ENCODE measurements at places on chromosomes 16 and 17.

DNA sequence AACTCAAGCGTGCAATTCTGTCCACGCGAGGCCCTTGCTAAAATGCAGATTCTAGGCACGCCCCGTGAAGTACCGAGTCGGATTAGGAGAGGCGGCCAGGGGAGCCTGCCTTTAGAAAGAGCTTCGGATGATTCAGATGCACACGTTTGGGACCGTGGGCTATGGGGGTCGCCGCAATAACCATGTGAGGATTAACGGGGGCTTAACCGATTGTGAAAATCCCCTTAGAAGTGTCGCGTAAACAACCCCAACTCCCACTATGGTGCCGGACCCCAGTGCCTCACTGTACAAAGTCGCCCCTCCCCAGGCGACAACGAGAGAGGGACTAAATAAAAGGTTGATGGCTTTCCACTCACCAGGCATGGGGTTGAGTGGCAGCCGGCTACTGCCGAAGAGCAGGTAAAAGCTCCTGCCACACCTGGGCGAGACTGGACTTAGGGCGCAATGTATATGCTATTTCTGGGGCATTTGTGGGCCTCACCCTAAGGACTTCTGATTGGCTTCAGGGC lies 635 bp upstream of the SP2 start:
- DNase-seq, result no peak

- DNase-seq, result no peak
These were observed 91.1 kb downstream of the SMG6 start for GRCh38 chr17:2212400-2212981.

DNA sequence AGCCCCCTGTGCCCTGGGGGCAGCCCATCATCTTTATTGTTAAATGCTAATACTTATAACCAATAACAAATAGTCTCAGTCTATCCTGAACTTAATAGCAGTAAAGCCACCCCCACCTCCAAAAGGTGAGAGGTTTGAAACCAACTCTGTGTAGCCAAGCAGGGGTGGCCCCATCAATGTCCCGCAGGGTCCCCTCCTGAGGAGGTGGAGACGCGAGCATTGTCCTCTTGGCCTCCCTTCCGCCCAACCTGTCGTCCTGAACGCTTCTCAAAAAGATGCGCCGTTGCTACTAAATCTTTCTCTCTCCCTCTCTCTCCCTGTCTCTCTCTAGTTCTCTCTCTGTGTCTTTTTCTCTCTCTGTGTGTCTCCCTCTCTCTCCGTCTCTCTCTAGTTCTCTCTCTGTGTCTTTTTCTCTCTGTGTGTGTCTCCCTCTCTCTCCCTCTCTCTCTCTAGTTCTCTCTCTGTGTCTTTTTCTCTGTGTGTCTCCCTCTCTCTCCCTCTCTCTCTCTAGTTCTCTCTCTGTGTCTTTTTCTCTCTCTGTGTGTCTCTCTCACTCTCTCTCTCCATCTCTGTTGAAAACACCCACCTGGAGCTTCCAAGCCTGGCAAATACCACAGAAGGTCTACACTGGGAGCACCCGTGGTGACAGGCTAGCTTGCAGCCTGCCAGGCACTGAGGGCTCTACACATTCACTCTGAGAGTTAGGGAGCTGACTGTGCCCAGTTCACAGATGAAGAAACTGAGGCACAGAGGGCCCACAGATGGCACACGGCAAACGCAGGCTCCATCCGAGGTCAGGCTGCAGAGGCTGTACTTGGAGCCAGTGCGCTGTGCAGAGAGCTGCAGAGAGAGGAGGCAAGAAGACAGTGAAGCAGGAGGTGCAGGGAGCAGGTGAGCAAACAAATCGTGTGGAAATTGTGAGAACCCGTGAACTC lies 185.9 kb downstream of the C16orf95 start:
- no peak for DNase-seq

GRCh38 chr17:27793906-27794569 lies 6.3 kb downstream of the NOS2 start:
- DNase-seq, result no peak

GRCh38 chr17:82960419-82961271 lies 118.8 kb upstream of the METRNL start:
- no peak for DNase-seq

DNA sequence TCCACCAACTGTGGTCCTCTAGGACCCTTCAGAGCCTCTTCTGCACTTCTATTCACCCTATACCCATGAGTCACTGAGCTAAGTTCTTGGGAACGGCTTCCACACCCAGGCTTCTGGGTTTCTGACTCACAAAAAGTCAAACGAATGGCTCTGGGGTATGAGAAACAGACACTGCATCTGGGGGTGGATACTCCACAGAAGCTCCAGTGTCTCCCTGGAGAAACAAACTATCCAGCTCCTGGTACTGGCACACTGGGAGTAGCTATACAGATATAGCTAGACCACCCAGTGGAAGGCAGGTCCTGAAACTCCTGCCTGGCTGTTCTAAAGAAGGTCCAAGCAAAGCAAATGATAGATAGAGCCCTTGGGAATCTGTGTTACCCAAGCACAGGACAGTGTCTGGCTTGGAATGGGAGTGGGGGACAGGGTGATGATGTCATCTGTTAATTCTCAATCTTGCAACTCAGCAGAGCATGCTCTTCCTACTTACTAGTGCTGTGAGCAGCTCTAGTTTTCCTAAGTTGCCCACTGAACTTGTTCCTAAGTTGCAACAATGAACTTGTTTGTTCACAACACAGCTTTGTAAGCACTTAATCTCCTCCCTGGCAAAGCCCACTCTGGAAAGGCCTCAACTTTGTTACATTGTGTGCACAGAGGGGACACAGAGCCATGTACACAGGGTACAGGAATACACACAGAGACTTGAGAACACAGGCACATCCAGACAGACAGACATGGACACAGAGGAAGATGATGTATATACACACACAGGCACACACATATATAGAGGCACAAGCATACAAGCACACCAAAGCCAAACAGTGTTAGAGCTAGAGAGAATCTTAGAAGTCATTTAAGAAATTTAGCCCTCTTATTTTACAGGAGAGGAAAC lies 6.7 kb downstream of the MMP28 start:
- DNase-seq, result no peak

- DNase-seq, result no peak
These were observed 15.8 kb downstream of the COPRS start for GRCh38 chr17:31843070-31843745.

GRCh38 chr16:50059669-50060068 lies 6.1 kb upstream of the HEATR3 start:
- no peak for DNase-seq

GRCh38 chr17:65530523-65531255 lies 30.8 kb downstream of the AXIN2 start:
- no peak for DNase-seq

- DNase-seq, result no peak
These were observed 77.6 kb upstream of the KSR1 start for GRCh38 chr17:27378482-27379175.

- DNase-seq, result no peak
These were observed 185.4 kb downstream of the SEC14L1 start for GRCh38 chr17:77326076-77326591.

DNA sequence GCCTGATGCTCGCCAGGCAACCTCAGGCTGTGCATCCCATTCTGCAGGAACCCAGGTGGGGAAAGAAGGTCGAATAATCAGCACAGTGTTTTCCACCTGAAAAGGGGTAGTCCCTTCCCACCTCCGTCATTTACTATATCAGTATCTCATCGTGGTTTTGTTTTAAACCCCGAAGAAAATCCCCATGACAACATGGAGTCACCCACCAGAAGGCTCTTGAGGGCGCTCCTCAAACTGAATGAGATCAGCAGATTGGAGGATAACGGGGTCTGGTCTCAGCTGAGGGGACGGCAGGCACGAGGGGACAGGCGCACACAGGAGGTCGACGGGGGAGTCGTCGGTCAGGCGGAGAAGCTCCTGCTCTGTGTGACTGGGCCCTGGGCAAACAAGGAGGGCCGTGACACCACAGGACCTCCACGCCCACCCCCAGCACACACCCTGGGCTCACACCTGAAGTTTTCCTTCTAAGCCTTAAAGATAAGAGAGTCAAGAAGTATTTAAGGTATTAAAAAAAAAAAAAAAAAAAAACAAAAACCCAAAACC lies 44.2 kb downstream of the MARF1 start:
- no peak for DNase-seq

DNA sequence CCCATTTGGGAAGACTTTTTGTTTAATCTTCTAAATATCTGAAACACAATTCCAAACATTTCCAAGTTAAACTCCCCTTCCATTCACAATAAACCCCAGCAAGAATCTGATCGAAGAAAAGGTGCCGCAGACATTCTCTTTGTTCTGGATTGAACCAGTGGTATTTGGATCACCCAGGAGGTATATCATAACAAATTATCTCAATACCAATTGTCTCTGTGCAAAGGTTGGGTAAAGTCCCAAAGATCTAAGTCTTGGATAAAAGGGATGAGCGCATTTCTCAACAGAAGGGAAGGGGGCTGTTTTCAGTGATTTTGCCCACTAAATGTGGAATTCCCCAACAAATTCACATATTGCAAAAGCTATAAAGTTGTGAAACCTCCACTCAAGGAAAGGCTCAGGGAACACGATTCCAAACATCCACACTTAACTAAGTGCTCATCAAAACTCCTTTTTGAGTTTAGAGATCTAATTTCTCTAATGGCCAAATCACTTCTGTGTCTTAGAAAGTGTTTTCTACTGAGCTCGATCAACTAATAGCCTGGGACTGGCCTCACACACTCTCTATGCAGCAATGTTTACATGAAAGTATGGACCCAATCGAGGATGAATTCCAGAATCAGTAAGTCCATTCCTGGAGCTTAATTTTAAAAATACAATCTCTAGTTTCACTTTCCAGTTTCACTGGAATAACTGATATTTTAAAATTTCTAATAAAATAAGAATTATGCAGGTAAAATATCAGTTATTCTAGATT lies 30.9 kb downstream of the SALL1 start:
- no peak for DNase-seq

DNA sequence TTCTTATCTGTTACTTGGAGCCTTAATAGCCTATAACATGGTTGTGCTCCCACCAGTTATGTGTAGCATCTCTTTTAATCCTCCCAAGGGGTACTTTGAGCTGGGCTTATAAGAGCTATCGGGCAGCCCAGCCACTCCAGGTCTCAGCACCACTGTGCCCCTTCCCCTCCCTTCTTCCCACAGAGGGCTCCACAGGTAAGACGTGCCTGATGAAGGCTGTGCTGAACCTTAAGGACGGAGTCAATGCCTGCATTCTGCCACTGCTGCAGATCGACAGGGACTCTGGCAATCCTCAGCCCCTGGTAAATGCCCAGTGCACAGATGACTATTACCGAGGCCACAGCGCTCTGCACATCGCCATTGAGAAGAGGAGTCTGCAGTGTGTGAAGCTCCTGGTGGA lies 7.0 kb downstream of the TRPV2 start:
- no peak for DNase-seq

GRCh38 chr17:2709183-2709661 lies 2.3 kb downstream of the CLUH start:
- DNase-seq, result no peak

DNA sequence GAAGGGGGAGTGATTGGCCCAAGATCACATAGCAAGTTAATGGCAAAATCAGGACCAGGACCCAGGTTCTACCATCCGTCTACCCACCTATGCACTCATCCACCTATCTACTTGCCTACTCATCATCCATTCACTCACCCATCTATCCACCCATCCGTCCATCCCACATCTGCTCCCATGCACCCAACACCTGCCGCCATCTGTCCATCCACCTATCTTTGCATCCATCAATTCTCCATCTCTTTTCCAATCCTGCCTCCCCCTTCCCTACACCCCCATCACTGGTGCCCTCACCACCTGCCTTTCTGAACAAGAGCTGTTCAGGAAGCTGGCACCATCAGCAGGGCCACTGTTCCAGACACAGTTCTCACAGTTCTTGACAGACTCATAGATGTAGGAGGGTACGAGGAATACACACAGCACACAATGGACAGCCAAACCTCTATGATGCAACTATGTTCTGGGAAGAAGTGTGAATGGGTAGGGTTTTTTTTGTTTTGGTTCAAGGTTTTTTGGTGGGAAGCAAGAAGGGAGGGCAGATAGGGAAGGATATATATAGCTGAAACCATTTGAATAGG lies 4.5 kb downstream of the SAMD14 start:
- DNase-seq, result no peak

GRCh38 chr17:76793775-76794174 lies 55.9 kb downstream of the MFSD11 start:
- no peak for DNase-seq

GRCh38 chr16:31334934-31335333 lies 20.0 kb upstream of the ITGAX start:
- DNase-seq, result no peak

DNA sequence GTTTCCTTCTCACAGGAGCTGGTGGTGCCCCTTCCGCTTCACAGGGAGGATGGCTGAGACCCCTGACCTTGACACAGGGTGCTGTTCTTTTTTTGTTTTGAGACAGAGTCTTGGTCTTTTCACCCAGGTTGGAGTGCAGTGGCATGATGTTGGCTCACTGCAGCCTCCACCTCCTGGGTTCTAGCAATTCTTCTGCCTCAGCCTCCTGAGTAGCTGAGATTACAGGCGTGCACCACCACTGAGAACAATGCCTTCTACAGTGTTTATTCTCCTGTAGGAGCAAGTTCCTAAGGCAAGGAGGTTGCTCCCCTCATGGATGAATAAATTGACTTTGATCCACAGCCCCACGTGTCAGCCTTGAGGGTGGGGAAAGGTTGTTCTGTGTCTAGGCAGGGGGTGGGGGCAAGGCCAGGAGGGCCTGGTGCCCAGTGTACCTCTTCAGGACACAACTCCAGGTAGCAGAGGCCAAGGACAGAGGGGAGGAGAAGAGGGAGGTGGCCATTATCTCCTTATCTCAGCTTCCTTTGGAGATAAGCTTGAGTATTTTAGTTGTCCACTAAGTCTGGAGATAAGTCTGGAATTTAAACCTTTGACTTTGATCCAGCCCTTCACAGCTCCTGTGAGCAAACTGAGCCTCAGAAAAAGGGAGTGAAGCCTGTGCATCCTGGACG lies 159.4 kb downstream of the SEC14L1 start:
- DNase-seq, result no peak

DNA sequence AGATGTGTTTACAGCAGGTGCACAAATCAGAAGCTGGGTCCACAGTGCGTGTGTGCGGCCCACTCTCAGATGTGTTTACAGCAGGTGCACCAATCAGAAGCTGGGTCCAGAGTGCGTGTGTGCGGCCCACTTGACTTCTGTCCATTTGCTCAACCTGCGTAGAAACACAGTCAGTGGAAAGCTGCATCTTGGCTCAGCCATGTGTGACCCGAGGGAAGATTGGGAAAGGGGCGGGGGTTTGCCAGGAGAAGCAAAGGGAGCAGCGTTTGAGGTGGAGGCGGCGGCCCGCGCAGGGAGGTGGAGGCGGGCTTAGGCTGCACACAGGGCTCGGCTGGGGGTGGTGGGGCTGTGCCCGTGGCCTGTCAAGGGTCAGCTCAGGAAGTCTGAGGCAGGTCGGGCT lies 4.3 kb downstream of the CTU2 start:
- no peak for DNase-seq
